ENCODE measurements at places on chromosomes 7 and 10.

GRCh38 chr10:9289811-9290210 is 1235.3 kb downstream of the GATA3 start:
- no peak for DNase-seq

- DNase-seq, result no peak
These were observed 41.5 kb downstream of the TPST1 start for GRCh38 chr7:66246554-66247171.

DNA sequence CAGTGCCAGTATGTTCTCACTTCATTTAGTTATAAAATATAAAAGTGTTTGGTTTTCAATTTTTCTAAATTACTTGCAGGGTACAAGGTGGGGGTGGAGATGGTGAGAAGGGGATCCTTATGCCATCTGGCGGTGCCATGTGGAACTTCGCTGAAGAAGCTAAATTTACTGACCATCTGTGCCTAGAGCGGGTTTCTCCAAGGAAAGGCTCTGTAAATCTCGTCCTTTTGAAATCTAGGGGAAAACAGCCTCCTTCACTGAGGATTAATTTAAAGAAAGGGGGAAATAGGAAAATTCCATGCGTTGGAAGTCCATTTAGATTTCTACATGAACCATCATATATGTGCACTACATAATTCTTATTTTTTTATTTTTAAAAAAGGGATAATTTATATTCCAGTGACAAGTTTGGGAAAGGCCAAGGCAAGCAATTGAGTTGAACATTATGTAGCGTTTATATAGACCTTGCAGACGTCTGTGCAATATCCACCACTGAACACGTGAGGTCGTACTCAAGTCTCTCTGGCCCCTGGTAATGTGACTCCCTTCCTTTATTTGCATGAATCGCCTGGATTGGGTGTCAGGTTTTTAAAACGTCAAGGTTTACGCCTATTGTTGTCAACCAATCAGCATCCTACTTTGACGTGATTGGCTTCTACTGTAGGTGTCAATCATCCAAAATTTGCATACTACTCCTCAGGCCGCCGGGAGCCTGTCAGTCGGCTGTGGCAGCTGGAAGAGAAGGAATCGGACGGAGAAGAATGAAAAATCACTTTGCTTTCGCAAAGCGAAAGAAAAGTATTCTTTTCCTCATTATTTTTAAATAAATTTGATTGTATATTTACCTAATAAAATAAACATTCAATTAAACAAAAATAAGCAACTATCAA is 297.1 kb upstream of the NFE2L3 start:
- DNase-seq, result peak; percentile 99

GRCh38 chr10:89548673-89549072 is 13.3 kb upstream of the SLC16A12 start:
- no peak for DNase-seq

GRCh38 chr10:119538632-119539358 is 3.7 kb downstream of the RGS10 start:
- DNase-seq, result no peak

Measured in NCI-H2081 (cell line).